HL-60 (cell line): ENCODE measurements at places on chromosomes 7 and 10.

- DNase-seq = no peak
Observed at GRCh38 chr7:102988631-102989560, 76.1 kb downstream of the LRRC17 start.

DNA sequence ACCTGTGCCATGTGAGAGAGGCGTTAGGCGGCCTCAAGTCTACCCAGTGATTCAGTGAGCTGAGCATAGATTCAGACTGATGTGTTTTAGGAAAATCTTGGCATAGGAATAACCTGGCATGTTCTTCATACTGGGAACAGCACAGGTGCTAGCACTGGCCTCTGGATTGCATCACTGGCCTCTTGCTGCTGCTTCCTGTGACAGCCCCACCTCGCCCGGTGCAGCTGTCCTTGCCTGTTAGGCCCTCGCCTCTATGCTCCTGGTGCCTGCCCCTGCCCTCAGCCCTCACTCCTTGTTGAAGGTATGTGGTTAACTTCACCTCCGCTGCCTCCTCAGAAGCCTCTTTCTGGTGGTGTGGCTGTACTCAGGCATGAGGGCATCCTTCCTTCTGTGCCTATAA is 46.2 kb downstream of the BLNK start:
- no peak for DNase-seq

GRCh38 chr10:85741626-85742300 is 624.8 kb downstream of the GRID1 start:
- no peak for DNase-seq

DNA sequence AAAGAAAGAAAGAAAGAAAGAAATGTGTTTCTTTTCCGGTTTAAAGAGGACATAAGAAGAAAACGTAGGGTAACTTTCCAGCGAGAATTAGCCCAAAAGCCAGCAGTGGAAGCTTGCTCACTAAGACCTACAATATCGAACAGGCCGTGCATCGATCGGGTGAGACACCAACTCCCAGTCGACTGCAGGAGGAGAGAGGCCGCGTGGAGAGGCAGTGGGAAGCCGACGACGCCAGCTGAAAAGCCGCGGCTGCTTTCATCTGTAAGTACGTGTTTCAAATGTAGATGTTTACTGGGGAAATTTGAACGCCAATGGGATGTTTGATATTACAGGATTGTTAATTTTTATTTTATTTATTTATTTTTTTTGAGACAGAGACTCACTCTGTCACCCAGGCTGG is 28.6 kb upstream of the GIMAP8 start:
- no peak for DNase-seq

- DNase-seq = no peak
Observed at GRCh38 chr7:55110993-55111361, 92.2 kb downstream of the EGFR start.

DNA sequence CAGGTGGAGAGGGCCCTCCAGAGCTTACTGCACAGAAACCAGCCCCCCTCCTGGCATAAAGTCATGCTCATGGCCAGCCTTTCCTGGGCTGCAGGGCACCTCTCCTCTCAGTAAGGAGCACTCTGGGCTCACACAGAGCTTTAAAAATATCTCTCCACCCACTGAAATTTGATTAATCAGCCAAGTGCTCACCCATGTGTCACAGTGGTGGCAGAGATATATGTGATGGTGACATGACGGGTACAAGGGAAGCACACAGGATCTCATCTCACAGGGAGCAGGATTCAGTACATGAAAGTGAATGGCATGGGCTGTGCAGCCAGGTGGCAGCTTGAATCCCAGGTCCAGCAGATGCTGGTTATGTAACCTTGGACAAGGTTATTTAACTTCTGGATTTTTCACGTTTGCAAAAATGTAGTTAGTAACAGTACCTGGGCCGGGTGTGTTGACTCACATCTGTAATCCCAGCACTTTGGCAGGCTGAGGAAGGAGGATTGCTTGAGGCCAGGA is 144.8 kb downstream of the CALN1 start:
- DNase-seq = no peak

- no peak for DNase-seq
Observed at GRCh38 chr10:497289-497688, 192.2 kb downstream of the DIP2C start.
